CD4-positive, alpha-beta memory T cell (primary cell): ENCODE measurements at places on chromosomes 7 and 10.

DNA sequence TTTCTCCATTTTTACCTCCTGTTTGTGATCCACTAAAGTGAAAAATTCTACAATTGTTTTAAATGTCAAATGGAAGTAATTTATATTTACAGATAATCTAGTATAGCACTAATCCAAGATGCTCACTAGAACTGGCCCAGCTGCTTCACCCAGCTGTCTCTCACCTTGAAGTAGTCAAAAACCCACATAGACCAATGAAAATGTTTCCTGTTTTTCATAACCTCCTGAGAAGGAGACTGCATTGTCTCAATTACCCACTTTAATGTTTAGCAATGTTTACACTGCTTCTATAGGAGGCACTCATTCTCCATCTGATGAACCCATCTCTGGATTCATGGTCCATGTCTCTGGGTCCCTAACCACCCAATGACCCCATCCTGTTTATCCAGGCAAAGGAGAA, 56.1 kb upstream of the ADO start:
- DNase-seq = no peak

- DNase-seq = no peak
These were observed 3.0 kb upstream of the AQP1 start for GRCh38 chr7:30908681-30909080.

DNA sequence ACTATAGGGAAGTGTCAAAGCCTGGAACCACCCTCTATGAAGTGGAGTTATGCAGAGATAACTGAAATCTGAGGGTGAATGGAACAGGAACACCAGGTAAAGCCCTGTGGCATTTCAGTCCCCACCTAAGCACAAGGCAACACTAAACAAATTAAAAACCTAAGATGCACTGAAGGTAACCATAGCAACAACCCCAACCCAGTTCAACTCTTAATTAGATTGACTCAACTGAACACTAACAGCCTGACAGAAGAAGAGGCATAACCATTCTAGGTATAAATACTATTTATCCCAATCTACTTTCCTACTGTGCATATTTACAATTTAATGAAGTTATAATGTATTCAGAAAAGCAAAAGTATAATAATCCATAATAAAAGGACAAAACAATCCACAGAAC, 9.2 kb upstream of the GIMAP5 start:
- DNase-seq = no peak

DNA sequence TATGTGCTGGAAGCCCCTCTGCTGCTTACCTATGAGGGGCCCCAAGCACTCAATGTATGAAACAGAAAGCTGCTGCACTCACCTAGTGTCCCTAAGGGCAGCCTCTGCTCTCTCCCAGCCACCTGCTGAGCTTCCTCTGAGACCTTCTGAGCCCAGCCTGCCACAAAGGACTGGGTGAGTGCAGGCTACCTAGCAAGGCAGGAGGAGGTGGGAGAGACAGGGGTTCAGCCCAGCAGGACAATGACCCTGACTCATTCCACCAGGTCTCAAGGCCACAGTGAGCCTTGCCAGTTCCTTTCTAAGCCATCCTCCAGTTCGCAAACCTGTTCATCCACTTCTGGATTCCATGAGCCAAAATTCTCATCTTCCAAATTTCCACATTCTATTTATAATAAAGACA, 16.3 kb downstream of the VOPP1 start:
- no peak for DNase-seq

DNA sequence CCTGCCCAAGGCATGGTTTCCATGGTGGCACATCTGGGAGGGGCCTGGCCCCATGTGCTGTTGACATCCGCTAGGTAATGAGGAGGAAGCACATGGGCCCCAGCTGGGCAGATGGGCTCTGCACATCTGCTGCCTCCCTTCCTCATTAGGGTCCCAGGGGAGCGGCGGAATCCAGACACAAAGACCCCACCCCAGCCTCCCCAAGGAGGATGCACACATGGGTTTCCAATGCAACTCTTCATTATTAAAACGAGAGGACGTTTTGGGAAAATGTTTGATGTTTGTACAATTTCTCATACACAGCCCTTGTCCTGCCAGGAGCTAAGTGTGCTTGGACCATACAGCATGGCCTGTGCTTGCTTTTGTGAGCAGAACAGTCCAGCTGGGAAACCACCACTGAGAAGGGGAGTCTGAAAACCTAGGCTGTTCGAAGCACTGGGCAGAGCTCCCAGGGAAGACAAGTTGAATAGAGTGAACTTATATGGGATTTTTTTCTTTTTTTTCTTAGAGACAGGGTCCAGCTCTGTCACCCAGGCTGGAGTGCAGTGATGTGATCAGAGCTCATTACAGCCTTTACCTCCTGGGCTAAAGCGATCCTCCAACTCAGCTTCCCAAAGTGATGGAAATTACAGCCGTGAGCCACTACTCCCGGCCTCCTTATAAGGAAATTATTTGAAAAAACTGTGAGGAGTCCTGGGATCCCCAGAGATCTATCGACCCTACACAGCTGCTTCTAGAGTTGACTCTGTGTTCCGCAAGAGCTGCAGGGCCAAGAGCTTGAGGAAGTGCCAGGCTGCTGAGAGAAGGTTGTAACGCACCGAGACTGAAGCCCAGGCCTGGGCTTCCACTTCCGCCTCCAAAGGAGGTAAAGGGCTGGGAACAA, 23.4 kb downstream of the FAM107B start:
- no peak for DNase-seq

GRCh38 chr7:8343556-8343955, 81.6 kb upstream of the ICA1 start:
- no peak for DNase-seq

- no peak for DNase-seq
These were observed 664 bp upstream of the C10orf88 start for GRCh38 chr10:122954731-122955050.

- DNase-seq = peak; percentile 40
These were observed 4.1 kb downstream of the ACBD7 start for GRCh38 chr10:15084502-15084922.

- no peak for DNase-seq
These were observed 81.2 kb downstream of the C1GALT1 start for GRCh38 chr7:7263297-7264230.

GRCh38 chr7:66355756-66356155, 150.6 kb downstream of the TPST1 start:
- DNase-seq = no peak

DNA sequence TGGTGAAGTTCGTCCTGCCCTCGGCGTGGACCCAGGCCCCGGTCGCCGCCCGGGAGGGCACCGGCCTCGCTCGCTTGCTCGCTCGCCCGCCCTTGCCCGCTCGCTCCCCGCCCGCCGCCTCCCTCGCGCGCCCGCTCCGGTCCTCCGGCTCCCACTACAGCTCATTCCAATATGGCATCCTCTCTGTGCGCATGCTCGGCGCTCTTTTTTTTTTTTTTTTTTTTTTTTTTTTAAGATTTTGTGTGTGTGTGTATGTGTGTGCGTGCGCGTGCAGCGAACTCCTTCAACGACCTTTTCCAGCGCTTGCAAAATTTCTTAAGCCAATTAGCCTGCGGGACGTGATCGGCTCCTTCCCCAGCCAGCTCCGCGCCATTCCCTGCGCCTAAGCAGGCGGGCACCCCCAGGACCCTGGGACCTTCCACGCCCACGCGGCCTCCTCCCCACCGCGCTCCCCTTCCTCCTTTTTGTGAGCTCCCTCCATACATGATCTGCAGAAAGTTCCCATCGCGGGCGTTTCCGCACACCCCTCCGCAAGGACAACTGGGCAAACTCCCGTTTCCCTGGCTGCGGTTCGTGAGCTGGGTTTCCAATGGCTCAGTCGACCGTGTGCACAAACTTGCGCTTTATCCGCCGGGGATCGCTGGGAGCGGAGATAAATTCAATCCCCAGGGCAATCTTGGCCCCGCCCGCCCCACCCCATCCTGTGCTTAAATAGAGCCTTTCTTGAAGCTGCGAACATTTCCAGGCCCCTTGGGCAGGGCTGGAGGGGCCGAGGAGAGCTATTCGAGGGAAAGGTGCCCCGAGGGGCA, at the start of gene SFMBT2:
Gene SFMBT2 (minus strand): TSS at position 173 of the 809 bp plus-strand sequence. CDS start 29,136 bp downstream, outside the sequence.
- DNase-seq = peak; percentile 67

- no peak for DNase-seq
These were observed 556.8 kb downstream of the DNAJB6 start for GRCh38 chr7:157893535-157894044.

DNA sequence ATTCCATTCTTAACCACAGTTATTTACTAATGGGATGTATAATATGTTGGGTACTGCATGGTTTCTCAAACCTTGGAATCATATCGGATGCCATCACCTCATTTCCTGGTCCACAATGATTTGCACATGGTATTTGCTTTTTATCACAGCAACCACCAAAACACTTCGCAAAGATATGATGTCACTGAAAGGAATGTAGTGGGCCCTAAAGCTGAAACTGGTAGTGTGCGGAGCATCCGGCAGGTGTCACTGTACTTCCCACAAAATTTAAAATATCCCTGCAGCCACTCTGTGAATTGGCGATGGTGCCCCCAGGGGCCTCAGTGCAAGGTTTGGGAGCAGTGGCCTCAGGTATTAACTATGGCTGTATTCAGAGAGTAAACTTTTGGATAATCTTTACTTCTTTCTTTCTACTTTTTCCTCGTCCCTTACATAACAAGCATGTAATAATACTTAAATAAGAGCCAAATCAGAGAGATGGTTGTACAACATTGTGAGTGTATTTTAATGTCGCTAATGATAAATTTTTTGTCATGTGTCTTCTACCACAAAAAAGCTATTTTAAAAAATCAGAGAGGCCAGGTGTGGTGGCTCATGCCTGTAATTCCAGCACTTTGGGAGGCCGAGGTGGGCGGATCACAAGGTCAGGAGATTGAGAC, 66.2 kb downstream of the FAM241B start:
- DNase-seq = peak; percentile 1

GRCh38 chr7:19610194-19610943, 98.5 kb downstream of the POLR1F start:
- DNase-seq = no peak

GRCh38 chr10:102962267-102962666, 44.2 kb downstream of the CNNM2 start:
- no peak for DNase-seq

DNA sequence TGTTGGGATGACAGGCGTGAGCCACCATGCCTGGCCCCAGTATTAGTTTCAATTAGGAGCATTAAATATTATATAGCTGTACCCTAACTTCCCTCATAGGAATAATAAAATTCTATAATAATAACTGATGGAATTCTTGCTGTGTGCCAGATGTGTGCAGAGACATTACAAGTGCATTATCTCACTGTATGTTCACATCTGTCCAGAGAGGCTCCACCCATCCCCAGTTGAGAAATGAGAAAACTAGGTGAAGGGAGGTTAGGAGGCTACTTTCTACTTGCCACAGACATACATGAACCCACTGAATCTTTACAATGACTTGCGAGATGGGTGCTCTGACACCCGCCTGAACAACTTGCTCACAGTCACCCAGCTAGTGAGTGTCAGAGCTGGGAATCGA, 3.2 kb downstream of the GALNT17 start:
- DNase-seq = no peak

DNA sequence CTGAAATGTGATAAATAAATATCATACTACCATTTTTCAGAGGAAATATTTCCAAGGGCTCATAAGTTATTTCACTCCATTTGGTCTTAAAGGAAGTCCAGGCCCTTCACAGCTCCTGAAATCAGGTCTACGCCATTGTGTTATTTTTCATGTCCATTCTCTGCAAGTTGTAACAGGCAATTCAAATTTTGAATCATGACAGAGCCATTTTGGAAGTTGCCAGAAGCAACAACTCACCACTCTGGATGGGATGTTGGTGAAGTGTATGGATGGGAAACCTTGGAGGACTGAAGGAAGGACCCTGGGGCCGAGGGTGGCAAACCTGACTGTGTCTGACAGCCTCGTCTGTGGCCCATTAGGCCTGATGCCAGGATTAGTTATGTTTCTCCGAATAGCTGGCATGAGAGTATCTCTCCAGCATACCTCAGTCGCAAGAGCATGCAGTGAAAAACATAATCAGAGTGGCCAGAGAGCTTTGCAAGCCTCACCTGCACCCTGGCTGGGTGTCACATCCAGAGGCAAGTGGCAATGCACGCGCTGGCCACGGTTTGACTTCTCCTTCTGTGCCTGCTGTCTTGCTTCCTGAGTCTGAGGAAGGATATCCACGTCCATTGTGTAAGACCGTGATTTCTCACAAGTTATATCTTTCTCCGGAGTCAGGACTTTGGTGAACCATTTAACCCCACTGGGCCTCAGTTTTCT, 87.1 kb downstream of the NRP1 start:
- DNase-seq = no peak

GRCh38 chr10:72241691-72242252, 25.7 kb upstream of the ASCC1 start:
- no peak for DNase-seq

- DNase-seq = no peak
These were observed 147.3 kb downstream of the NRCAM start for GRCh38 chr7:108308903-108309302.
